ENCODE measurements at places on chromosomes 12 and 14.

DNA sequence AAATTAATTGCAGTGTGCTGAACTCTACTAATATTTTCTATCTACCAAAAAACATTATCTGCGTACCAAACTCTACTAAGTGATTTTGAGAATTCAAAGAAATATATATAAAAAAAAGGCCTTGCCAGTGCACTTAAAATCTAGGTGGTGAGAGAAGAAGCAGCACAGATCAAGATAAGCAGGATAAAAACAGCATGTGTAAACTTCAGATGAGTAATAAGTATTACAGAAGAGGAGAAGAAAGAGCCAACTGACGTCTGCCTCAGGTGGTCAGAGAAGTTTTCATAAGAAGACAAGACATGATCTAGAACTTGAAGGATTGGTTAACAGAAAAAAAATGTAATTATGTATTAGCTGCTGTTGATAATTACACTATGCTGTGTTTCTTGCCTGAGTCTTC is 166.4 kb downstream of the DUSP6 start:
- no peak for DNase-seq

GRCh38 chr12:8912914-8913313 is 1.4 kb upstream of the PHC1 start:
- DNase-seq: peak; percentile 10

- no peak for DNase-seq
These were observed 121.6 kb downstream of the LLPH start for GRCh38 chr12:66008985-66009384.

- no peak for DNase-seq
These were observed 303.3 kb upstream of the TMPO start for GRCh38 chr12:98211909-98212695.

- no peak for DNase-seq
These were observed 88.6 kb downstream of the R3HDM2 start for GRCh38 chr12:57342207-57342691.

- no peak for DNase-seq
These were observed 50.8 kb upstream of the POC1B start for GRCh38 chr12:89576572-89577220.

GRCh38 chr12:27498761-27499160 is 25.2 kb upstream of the PPFIBP1 start:
- no peak for DNase-seq

DNA sequence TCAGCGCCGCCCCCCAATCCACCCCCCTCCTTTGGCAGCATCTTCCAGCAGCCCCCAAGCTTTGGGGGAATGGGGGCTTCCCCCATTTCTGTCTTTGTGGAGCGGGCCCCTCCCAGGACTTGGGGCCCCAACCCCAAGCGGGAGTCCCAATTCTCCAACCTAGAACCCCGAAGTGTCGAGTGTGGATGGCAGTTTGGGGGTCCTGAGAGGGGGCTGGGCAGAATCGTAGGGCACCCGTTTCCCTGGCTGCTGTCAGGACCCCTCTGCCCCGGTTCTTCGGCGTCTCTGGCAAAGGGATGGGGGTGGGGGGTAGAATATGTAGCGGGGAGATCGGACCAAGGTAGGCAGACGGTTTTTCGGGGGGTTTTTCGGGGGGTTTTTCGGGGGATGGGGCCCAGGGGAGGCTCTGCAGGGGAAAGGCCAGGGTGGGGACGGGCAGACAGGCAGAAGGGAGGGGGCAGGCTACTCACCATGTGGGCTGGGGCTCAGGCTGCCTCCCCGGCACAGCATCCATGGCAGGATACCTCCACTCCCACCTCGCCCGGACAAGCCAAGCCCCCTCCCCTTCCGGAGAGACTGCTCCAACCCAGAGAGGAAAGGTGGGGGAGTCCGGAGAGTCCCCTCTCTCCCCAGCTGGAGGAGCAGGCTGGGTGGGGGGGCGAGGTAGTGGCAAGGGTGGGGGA is 739 bp downstream of the JPH4 start:
- no peak for DNase-seq

- DNase-seq: no peak
These were observed 85.4 kb upstream of the PLXNC1 start for GRCh38 chr12:94062796-94063635.

DNA sequence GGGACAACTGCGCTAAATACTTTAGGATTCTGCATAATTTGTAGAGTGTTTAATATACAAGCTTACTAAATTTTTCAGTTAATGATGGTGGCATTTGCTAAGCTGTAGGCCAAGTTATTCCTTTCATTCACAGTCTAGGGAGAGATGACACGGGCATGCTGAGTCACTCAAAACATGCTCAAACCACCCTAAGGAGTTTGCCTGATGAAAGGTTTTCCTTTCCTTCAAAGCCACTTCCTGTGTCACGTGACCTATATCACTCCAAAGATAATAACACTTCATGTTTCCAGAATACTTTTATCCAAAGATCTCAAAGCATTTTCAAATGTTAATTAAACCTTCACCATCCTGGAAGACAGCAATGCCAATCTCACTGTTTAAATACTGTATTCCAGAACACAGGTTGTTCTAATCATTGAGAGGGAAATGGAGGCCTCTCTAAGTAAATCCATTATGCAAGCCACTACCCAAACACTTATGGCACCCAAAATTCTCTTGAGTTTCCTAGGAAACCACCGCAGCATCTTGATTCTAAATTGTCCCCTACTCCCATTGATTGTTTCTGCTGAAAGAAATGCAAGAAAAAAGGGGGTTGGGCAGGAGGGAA is 207.0 kb upstream of the CDKN3 start:
- DNase-seq: no peak

DNA sequence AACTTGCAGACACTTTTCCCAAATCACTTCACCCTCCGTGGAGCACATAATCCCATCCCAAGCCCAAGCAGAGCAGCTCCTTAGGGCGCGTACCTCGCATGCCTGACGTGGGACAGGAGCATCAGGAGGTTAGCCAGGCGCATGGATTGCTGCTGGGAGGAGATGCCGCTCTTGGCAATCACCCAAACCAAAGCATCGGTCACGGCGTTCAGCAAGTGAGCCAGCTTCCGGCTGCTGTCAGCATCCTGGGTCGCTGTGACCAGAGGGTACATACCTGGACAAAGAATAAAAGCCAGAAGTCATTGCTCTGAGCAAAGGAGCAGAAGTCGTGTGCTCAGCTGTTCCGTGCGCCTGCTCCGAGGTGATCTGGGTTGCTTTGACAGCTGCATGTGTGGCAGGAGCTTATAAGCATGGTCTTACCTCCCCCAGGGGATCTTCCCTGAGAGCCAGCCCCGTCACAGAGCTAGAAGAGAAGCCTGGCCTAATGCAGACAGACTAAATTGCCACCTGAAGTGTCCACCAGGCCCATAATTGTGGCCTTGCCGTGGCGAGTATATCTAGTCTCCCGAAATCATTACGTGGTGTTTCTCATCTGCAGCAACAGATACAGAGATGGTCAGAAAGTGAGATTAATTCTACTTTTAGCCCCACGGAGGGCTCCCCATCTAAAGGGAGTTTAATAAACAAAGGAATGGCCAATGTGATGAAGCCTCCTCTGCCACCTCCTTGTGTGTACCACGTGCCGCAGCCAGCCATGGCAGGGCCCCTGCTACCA is 59.1 kb downstream of the ESR2 start:
- no peak for DNase-seq

- DNase-seq: no peak
These were observed 11.1 kb downstream of the ARF3 start for GRCh38 chr12:48946205-48946604.

GRCh38 chr14:77885367-77885766 is 85.5 kb downstream of the ADCK1 start:
- DNase-seq: no peak

DNA sequence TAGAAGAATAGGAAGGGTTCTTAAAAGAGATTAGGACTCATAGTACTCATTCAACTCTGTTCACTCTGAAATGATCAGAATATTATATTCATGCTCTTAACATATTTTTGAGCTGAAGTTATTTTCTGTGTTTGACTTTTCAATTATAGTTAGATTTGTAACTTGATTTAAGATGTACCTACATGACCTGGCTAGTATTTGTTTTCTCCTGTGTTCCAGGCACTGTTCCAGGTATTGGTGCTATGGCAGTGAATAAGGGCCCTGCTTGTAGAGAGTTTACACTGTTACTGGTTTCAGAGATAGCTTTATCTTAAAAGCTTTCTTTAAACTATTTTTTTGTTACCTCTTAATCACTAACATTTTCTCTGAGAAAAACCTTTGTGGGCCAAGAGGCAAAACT is 19.1 kb upstream of the SLC17A8 start:
- no peak for DNase-seq

GRCh38 chr12:232731-233614 is 19.0 kb upstream of the SLC6A12 start:
- no peak for DNase-seq

- no peak for DNase-seq
These were observed 67.1 kb downstream of the NOC4L start for GRCh38 chr12:132211326-132211725.

Measured in CD4-positive, alpha-beta T cell (primary cell).